Inflammatory macrophage (primary cell): ENCODE measurements at places on chromosomes 2 and 18.

GRCh38 chr2:119179202-119179601, 20.7 kb upstream of the C1QL2 start:
- DNase-seq: no peak

DNA sequence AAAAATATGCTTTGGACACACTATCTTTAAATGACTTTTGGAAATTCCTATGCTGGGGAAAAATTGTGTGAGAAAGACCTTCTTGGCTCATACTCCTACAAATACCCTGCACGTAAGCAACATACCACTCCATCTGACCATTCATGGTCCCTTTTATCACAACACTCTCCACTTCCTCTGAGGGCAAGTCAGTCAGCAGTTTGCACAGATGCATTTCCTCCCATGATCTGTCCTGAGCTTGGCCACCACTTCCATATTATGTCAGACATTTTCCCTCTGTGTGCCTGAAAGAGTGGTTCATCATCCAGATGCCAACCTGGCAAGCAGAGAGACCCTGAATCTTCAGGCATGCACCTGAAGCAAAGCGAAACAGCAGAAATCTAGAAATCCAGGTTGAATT, 16.1 kb upstream of the REG3G start:
- DNase-seq: no peak

- DNase-seq: peak; percentile 85
Measured at GRCh38 chr2:197613509-197613987, 61.8 kb downstream of the RFTN2 start.

DNA sequence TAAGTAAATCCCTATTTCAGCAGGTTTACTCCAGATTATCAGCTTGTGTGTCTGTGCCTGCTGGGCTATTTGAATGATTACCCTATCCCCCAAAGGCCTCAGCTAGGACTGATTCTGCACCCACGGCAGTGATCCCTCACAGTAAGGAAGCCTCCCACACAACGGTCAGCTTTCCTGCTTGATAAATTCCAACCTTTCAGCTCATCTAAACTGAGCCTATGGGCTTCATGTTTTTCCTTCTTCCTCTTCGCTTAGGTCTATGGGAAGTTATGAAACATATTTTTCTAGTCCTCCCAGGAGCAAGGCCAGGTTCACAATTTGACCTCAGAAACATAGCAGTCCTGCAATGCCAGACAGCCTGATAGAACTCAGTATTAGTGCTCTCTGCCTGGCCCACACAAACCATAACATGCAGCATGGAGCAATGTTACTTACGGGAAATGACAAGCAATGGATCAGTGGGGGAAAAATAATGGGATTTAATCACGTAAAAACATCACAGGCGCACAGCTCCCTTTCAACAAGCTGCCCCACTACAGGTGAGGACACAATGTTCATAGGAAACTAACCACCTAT, 170.9 kb downstream of the ZNF521 start:
- no peak for DNase-seq

DNA sequence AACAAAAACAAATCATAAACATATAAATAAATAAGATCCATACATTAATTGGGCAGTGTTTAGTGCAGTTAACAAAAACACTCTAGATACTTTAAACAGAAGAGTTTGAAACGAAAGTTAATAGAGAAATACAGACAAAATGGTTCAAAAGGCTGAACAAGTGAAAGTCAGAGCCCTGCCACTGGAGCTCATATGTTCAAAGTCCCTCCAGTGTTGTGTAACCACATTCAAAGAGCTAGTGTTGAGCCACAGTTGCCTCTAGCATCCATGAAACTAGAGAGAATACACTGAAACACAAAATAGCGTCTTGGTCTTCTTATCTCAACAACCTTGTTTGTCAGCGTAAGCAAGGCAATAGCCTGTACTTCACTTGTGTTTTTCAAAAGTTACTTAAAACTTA, 1309.8 kb upstream of the NRXN1 start:
- no peak for DNase-seq

DNA sequence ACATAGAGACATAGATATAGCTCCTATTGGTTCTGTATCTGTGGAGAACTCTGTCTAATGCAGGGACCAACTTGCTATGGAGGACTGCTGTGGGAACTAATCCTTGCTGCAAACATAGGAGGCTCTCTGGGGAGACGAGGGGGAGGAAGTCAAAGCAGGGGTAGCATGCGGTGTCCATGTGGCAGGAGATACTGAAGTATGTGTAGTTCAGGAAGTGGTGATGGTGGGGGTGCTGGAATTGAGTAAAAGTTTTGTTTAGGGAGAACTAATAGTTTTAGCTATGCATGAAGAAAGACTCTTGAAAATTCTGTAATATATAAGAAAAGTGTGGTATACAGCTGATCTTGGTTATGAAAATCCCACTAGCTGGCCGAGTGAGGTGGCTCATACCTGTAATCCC, 62.0 kb downstream of the ANKRD44 start:
- DNase-seq: peak; percentile 84

DNA sequence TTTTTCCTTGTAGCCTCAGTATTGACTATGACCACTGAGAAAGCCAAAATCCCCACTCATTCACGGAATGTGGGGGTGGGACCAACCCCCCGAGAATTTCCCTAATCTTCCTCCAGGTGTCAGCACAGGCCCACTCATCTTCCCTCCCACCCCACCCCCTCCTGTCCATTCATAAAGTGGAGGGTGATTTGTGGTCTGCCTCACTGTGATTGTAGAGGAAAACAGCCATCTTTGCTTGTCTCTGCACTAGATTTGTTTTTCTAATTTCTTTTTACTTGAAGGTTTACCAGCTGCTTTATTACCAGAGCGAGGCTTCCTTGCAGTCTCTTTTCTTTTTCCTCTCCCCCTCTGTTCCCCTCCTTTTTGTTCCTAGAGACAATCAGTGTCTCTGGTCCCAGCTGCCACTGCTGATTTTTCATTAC, 171.8 kb downstream of the ICOS start:
- DNase-seq: no peak

DNA sequence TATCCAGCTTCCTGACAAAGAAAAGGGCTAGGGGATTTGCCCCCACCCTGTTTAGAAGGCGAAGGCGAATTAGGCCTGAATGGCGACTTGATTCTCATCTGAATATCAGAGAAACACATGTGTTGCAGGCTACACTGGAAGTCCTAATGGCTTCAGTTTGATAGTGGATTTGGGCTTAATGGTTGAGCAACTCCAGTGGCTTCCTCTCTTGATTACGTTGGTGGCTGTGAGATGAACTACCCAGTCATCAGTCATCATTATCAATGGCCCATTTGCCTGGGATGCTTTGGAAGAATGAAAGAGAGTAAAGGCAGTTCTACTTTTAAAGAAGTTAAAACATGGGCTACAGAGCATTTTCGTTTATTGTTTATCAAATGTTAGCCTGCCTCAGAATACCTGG, 60.9 kb upstream of the IL1R1 start:
- peak; percentile 42 for DNase-seq

DNA sequence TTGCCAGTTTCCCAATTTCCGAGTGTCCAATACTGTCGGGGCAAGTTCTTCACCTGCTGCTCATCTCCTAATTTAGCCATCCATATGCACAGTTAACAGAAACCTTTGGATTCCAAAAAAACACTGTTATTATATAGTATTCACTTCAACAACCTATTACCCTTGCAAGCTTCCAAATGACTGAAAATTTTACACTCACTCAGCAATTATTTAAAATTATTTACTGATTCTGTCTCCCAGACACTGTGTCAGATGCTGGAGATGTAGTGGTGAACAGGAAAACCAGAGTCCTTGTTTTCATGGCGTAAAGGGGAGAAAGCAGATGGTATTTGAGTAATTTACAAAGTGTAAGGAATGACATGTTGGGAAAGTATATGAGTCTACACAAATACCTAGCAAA, 53.7 kb upstream of the BMPR2 start:
- no peak for DNase-seq

DNA sequence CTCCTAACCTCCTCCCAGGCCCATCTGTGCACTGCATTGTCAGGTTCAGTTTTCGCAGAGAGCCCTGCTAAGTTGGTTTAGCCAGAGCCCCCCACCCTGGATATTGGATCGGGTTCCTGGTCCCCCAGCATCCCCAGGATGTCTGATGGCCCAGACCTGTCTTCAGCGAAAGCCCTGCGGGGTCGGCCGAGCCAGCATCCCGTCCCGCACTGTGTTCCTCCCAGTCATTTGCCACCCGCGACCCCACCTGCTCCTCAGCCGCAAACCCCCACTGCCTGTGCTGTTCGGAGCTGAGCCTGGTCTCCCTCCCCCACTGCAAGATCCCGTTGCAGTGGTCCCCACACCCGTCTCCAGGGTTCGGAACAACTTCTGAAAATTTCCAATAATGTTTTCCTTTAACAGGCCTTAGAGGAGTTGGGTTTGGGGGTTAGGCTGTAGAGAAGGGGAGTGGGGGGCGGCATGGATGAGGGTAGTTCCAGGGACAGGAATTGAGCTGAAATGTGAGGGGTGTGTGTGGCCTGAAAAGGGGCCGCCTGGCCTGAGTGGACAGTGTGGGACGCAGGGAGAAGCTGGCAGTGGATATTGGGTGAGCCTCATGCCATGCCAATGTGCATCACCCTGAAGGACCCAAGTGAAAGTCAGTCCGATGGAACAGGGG, 1.6 kb upstream of the COPS9 start:
- DNase-seq: no peak

GRCh38 chr2:205708231-205708631, 25.9 kb downstream of the NRP2 start:
- no peak for DNase-seq

DNA sequence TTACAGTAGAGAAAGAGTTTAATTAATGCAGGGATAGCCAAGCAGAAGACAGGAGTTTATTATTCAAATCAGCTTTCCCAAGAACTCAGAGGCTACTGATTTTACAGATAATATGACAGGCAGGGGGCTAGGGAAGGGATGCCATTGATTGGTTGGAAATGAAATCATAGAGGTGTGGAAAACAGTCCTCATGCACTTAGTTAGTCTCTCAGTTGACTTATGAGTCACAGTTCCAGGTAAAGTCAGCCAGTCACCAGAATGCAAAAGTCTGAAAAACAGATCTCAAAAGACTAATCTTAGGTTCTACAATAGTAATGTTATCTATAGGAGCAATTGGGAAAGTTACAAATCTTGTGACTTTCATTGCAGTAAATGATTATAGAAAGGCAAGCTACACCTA, 676.4 kb upstream of the CHAC2 start:
- DNase-seq: no peak

GRCh38 chr18:36745219-36745975, 83.4 kb downstream of the TPGS2 start:
- DNase-seq: no peak

DNA sequence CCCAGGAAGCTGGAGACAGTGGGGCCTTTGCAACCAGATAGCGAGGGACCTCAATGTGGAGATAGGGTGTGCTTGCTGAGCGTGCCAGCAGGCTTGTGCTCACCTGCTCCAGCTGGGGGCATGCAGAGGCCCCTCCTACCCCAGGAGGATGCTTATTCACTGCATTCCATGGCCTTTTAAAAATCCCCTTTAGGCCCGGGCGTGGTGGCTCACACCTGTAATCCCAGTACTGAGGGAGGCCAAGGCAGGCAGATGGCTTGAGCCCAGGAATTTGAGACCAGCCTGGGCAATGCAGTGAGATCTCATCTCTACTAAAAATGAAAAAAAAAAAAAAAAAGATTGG, 54.5 kb downstream of the ODC1 start:
- DNase-seq: no peak

GRCh38 chr2:126642031-126642430, 13.9 kb upstream of the GYPC start:
- DNase-seq: no peak

DNA sequence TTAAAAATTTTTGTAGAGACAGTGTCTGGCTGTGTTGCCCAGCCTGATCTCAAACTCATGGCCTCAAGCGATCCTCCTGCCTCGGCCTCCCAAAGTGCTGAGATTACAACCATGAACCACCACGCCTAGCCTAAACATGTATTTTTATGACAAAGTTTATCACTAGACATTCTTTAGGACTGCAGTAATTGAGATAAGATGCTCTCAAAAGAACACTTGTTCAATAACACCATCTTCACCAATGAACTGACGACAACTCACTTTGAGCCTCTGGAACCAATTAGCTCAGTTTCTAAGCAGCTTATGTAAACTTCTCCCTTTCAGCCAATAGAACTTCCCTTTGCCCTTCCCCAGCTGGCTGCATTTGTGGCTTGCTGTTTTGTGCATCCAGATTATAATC, 15.3 kb upstream of the PPP4R1 start:
- DNase-seq: peak; percentile 40

DNA sequence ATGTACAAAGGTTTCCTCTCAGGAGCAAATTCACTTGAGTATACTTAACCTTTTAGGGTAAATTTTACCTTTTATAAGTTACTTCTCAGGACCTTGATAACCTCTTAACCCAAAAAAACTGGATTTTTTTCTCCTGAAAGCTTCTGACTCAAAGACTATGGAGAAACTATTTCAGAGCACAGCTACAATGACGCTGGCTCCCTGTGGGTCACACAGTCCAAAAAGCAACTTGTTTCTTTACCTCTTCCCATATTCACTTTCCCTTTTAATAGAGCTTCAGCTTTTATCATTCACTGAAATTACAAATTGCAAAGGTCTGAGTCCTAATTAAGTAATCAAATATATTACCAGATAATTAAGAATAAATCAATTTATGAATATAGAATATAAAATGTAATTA, 32.4 kb downstream of the GTF3C3 start:
- no peak for DNase-seq

GRCh38 chr18:3906116-3906750, 456.3 kb downstream of the TGIF1 start:
- no peak for DNase-seq

DNA sequence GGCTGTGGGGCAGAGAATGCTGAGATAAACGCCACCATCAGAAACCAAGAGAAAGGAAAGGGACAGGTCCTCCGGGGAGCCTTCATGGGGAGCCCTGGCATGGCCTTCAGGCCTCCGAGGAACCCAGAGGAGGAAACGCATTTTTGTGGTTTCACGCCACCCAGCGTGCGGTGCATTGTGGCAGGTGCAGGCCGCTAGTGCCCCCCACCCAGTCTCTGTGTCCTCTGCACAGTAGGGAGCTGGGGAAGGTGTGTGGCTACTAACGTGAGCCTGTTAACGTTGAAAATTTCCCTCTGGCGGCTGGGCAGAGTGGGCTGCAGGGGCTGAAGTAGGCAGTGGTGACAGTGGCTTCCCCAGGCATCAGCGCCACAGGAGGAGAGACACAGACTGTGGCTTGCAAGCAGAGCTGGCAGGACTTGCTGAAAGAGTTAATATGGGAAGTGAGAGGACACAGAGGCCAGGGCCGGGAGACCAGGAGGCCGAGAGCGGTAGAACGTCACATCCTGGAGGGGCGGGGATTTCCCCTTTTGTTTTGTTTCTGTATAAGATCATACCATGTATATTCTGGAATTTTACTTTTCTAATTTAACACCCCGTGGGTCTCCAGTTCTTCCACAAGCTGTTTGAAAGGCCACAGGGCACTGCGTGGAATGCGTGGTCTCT, 166.9 kb downstream of the GBX2 start:
- DNase-seq: no peak

DNA sequence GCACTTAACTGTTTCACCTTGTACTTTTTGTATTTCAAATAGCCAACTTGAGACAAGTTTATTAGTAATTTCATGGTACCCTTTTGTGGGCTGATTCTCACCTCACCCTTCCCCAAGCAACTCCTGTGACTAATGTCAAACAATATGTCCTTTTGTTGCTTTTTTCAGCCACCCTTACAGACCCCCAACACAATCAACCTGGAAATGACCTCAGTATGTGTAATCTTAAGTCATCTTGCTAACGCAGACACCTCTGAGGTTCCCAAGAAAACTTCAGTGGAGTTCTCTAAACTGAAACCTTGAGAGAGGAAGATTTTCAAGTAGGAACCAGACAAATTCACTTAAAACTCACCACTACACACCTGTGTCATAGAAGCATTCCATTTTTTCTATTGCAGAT, 69.5 kb downstream of the KYNU start:
- no peak for DNase-seq

- DNase-seq: peak; percentile 43
Measured at GRCh38 chr18:76476665-76477561, 18.1 kb downstream of the ZNF516 start.
